ENCODE measurements at places on chromosomes 1 and 21. TPM values are rescaled to one million over a fixed set of nuclear protein-coding genes. Genes with fewer than 3 reads are reported as not detected.

The LRRC39 gene
- not detected for total RNA-seq

The OR2G6 gene
- not detected for total RNA-seq

The TRAF3IP3 gene
- total RNA-seq: not detected

The OR2L13 gene
- not detected for total RNA-seq

The PDC gene
- 0.63 TPM for total RNA-seq

The ABCG1 gene
- not detected for total RNA-seq

The NBPF10 gene
- total RNA-seq: 2.3 TPM

The PCNT gene
- 26.7 TPM for total RNA-seq

The EIF3I gene
- 266 TPM for total RNA-seq

The MAP1LC3C gene
- total RNA-seq: not detected

The CHRM3 gene
- not detected for total RNA-seq

The CD164L2 gene
- not detected for total RNA-seq

The EFNA1 gene
- not detected for total RNA-seq

GRCh38 chr21:45326169-45326851, 38.6 kb upstream of the POFUT2 start:
- DNase-seq: peak; percentile 83

DNA sequence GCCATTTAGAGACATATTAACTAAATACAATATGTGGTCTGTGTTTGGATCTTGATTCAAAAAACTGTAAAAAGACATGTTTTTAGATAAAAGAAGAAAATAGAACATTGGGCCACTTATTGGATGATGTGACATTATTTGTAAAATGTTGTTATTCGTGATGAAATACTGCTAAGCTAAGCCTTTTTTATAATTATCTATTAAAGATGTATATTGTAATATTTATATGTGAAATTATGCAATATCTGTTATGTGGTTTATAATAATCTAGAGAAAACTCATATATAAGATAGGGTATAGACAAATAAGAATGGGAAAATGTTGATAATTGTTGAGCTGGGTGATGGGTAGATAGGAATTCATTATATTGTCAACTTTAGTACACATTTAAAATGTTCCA, 82.0 kb upstream of the RGS1 start:
- DNase-seq: no peak

DNA sequence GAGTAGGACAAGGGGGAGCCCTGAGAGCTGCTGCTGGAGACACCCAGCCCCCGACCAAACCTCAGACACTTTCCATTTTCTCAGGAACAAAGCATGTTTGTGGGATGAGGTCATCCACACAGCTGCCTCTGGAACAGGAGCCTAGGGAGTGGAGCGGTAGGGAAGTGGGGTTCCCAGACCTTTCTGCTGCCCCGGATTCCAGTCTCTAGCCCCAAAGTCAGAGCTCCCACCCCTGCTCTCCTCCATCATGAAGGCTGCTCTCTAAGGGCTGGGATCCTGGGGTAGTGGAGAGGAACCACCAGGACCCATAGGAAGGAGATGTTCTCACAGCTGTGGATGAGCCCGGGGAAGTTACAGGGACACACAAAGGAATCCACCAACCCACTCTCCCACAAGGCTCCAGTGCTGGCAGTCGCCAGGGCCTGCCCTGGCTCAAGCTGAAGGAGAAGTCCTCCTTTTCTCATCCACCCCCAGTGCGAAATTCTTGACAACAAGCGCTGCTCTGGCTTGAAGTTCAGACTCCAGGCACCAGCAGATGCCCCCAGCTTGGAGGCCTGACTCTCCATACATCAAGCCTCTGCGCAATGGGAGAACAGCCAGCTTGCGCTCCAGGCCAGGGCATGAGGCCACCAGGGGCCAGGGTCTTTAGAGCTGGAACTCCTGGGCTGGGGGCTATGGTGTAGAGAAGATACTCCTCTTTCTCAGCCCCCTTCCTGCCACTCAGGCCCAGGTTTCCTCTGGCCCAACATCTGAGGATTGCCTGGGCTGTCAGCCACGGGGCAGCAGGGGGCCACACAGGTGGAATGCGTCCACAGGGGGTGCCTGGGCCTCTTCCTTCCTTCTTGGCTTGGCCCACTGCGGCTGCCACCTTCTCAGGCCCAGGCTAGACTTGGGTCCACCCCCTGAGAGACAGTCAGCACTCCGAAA, 4.5 kb downstream of the FHL3 start:
- peak; percentile 83 for DNase-seq

- DNase-seq: no peak
Measured at GRCh38 chr1:2537784-2538115, 7.7 kb upstream of the HES5 start.

- DNase-seq: peak; percentile 65
Measured at GRCh38 chr1:10338047-10338446, 60.8 kb upstream of the PGD start.

DNA sequence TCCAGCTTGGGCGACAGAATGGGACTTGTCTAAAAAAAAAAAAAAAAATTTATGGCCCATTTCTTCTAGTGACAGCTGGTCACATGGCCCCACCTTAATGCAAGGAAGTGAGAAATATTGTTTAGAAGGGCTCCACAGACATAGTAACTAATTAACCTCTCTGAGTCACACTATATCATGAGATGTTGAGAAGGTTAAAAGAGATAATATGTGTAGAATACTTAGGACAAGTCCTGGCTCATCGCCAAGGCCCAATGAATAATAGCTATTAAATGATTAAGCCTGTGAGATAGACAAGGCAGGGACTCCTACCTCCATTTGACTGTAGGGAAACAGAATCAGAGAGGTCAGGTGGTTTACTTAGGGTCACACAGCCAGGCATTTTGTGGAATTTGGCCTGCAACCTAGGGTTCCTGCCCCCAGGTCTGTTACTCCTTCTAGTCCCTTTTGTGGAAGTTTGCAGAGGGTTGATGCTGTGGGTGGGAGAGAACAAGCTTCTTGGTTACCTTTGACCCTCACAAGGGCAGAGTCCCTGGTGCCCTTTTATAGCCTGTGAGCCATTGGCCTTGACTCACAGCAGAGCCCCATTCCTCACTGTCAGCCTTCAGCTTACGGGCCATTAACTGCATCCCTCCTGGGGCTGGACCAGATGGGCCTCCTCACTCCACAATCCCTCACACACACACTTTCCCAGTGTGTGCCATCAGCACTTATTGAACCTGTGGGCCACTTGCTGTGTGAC, 48.5 kb downstream of the OPRD1 start:
- DNase-seq: peak; percentile 33

DNA sequence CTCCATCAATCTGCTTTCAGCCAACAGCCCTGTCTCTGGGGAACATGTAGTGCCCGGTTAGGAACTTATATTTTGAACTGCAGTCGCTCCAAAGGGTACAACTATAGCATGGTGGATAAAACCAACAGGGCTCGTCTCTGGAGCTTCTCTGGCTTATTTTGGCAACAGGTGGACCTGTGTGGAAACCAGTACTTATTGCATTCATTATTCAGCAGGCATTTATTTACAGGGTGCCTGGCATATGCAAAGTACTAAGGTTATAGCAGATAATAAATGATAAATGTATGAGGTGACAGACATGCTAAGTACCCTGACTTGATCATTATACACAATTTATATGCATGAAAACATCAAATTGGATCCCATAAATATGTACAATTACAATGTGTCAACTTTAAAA, 93.7 kb downstream of the RGS7 start:
- no peak for DNase-seq

DNA sequence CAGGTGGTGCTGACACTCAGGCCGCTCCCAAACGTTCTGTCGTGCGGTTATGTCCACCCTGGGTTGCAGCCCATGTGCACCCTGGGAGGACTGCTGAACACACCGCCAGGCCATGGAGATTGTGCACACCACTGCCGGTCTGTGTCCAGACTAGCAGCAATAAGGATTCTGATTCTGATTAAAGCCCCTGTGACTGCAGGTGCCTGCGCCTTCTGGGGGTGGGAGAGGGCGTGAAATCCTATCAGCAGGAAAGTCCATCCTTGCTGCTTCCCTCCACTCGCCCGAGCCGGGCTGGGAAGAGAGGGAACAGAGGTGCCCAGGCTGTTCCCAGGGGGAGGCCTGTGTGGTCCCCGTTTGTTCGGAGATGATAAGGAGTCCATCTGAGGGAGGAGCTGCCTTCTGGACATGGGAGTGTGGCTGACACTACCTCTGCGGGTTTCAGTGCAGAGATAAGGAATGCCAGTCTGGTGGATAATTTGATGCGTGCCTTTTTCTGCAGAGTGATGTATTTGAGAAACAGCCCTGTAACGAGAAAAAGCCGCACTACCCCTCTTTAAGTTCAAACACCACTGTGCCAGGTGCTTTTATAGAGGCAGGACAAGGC, 41.2 kb downstream of the BACE2 start:
- DNase-seq: no peak

DNA sequence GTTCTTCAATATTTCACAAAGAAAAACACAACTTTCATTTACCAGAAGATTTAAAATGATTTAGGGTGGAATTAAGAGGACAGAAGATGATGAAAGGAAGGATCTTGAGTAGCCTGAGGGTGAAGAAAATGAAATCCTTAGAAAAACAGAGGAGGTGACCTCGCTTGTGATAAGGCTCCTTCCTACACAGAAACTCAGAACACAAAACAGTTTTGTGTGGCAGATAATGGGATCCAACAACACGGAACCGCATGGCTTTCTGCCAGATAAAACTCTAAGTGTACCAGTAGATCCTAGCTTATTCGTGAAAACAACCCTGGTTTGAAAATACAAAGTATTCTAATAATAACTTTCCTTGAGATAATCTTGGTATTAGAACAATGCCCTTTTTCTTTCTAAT, 74.0 kb upstream of the EXO1 start:
- no peak for DNase-seq

DNA sequence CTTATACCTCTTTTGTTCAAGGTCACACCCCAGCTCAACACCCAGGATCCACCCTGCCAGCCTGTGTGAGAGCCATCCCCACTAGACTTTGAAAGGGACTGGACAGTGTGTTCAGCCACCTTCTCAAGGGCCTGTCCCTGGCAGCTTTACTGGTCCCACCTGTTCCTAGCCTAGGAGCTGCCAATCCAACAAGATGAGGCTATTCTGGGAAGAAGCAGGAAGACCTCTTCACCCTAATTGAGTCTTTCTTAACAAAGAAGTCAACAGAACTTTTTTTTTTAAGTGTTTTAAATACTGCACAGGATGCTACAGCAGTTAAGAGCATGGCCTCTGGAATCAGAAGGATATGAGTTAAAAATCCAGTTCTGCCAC, 95.8 kb upstream of the HOOK1 start:
- no peak for DNase-seq

- DNase-seq: peak; percentile 59
Measured at GRCh38 chr1:204975568-204976235, 67.3 kb upstream of the CNTN2 start.

DNA sequence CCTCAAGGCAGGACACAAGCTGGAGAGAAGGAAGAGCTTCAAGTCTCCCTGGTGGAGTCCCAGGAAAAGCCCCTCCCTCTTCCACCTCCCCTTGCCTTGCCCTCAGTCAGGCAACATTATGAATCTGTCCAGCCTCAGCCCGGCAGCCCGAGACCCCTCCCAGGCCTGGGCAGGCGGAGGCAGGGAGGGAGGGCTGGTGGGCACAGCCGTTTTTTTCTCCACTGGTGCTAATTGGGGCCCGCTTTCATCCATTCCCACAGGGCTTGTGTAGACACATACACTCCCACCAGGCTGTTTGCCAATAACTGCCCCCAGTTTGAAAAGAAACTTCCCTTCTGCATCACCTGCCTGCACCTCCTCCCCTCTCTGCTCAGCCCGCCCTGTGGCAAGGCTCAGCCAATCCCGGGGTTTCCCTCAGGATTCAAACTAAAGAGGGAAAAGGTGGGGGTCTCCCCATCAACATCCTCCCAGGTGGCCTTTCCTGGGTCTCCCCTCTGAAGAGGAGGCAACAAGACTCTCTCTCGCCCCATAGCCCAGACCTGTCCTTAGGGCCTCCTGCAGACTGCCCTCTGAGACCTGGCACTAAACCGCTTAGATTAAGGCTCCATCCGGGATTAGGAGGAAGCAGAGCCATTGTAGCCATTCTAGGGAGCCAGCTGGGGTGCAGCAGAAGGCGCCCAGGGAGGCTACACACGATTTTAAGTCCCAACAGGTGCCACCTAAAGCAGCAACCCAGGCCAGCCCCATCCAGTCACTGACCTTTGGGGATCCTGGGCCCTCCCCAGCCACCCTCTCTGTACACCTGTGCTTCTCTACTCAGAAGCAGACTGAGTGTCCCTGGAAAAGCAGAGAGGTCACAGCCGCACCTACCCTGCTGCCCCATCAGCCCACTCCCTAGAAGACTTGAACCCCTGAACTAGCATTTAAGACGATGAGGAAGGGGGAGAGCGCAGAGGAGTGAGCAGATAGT, 3.5 kb downstream of the IGSF9 start:
- no peak for DNase-seq

DNA sequence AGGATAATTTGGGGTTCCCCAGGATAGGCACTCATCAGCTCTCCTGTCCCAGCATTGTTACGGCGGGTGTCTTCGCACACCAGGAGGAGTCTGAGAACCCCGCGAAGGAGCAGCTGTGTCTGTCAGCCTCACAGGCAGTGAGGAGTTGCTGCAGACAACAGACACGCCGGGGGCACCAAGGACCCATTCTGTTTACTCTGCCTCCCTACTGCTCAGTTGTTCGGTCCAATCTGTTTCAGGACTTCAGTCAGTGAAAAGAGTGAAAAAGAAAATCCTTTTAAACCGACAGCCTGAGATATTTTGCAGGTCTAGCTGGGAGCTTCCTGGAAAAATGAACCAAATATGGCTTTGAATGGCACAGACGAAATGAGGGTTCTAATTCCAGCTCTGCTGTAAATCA, 288.4 kb downstream of the OMA1 start:
- DNase-seq: no peak

GRCh38 chr1:242579528-242580235, 55.2 kb upstream of the PLD5 start:
- DNase-seq: no peak

DNA sequence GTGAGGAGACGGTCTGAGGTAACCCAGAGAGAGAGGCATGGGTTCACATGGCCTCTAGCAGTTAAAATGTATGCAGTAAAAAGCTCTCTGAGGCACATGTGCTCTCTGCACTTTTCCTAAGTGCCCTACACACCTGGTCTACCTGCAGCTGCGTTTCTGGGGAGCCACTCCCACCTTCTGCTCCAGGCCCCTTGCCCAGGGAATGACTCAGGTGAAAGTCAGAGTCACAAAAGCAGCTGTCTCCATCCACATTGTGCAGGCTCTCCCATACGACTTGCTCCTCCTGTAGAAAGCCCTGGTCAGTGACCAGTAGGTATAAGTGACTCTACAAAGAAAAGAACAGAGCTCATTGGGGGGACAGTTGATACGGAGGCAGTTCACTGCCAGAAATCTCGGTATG, 8.8 kb downstream of the MINDY1 start:
- DNase-seq: no peak

GRCh38 chr1:168455764-168456163, 88.0 kb downstream of the XCL2 start:
- DNase-seq: peak; percentile 76

DNA sequence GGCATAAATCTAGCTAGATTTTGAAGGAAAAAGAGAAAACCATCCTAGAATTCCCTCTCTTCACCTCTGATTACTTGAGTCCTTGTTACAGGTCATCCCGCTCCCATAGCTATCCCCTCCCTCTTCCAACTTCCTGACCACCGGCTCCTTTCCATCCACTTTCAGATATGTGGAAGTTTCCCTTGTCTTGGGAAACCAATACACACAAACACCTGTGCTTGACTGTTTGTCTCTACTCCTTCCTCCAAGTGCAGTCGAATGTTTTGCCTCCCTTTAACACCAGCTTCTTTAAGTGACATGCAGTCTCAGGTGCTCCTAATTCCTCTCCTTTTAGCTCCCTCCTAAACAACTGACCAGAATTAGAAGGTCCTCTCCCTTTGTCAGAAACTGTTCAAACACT, 70.0 kb downstream of the PTGER3 start:
- DNase-seq: no peak

- DNase-seq: no peak
Measured at GRCh38 chr1:97610748-97611147, 310.1 kb downstream of the DPYD start.
